ENCODE measurements at places on chromosomes 12 and 14. TPM values are rescaled to one million over a fixed set of nuclear protein-coding genes. Genes with fewer than 3 reads are reported as not detected.

DNA sequence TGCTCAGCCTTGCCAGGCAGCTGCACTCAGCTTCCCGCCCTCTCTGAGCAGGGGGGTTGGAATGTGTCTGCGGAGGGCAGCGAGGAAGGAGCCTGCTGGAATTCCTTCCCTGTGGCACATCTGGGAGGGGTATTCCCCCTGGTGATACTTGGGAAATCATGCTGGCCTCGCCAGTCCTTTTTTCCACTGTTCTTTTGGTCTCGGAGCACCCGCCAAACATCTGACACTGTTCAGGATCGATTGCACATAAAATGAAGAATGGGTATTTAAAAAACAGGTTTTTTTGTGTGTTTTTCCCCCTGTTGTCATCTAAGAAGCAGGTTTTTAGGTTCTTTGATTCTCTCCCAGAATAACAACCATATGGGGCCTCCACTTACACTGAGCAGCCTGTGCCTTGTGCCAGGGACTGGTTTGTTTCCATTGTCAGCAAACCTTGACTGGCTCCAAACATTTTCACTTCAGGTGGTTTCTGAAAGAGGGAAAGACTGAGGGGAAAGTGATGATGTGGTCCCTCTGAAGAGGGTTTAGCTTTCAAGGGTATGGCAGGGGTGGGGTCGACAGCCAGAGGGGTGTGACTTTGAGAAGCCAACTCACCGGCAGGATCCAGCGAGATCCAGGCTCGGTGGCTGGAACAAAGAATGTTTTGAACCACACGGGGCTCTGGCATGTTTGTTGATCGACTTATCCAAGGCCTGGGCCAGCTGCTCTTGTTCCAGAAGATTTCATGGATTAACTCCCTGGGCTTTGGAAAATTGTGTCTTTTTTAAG, 215.1 kb downstream of the CACNA1C start:
- DNase-seq = peak; percentile 65

The NAV3 gene
- 19.6 TPM for polyA plus RNA-seq

GRCh38 chr14:75968456-75968855, 13.3 kb downstream of the TGFB3 start:
- no peak for DNase-seq

GRCh38 chr14:49056021-49056420, 530.2 kb downstream of the RPS29 start:
- no peak for DNase-seq

DNA sequence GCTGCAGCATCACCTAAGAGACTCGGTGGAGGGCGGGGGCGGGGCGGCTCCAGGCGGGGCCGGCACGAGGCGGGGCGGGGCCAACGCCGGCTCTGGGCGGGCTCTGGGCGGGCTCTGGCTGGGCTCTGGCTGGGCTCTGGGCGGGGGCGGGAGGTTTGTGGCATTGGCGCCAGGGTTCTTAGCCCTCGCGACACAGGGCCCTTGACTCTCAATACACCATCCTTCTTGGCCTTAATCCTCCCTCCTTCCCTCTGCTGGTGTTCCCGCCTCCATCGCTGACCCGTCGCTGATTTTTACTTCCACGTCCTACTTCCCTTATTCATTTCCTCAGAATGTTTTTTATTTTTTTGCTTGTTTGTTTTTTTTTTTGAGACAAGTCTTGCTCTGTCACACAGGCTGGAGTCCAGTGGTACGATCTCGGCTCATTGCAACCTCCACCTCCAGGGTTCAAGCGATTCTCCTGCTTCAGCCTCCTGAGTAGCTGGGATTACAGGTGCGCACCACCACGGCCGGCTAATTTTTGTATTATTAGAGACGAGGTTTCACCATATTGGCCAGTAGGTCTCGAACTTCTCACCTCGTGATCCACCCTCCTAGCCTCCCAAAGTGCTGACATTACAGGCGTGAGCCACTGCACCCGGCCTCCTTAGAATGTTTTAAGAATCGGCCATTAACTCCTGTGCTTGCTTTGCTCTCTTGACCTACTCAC, at the start of gene BLTP3B:
Gene BLTP3B (minus strand): TSS at position 24 of the 709 bp plus-strand sequence. CDS start 239 bp downstream, outside the sequence.
- peak; percentile 81 for DNase-seq

- DNase-seq = no peak
Measured at GRCh38 chr12:93667672-93668071, 9.5 kb upstream of the CRADD start.

The SDR9C7 gene
- polyA plus RNA-seq = 0.73 TPM

- no peak for DNase-seq
Measured at GRCh38 chr12:62128175-62128975, 131.8 kb upstream of the USP15 start.

The IL31 gene
- polyA plus RNA-seq = not detected

The FRMD6 gene
- 33.9 TPM for polyA plus RNA-seq

DNA sequence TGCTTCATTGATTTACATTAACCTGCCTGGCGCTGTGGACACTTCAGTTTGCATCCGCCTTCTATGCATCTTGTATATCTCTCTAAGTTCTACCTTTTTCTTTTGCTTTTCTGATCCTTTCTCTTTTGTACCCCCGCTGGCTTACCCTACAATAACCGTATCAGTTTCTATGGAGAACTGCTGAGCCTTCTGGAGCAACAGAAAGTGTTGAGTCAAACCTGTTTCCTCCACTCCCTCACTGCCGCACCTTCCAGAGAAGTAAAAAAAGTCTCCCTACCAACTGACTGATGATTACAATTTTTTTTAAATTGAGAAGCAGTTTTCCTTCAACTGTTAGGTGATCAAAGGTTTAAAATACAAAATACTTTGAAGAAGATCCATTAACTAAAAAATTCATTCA, 17.4 kb downstream of the EXD2 start:
- DNase-seq = no peak

DNA sequence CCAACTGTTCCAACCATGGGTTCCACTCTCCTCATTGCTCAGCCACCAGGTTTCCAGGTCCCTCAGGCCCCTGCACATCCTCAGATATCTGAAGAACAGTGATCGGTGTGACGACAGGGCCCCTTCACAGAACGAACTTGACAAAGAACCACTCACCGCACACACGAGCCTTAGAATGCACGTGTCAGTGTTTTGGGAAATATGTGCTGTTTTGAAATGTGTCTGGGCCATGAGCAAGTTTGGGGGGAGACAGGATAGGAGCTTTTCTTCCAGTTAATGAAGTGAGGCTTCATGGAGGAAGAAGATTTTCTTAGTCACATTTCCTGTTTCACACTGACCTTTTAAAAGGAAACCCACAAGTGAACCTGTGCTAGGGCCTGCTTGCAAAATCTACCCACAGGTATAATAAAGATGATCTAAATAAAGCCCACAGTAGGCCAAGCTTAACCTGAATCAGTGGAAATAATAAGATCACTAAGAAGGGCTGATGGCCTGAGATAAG, 58.6 kb downstream of the ZFP36L1 start:
- no peak for DNase-seq

The OR5AU1 gene
- not detected for polyA plus RNA-seq

GRCh38 chr14:72264716-72265115, 332.5 kb downstream of the RGS6 start:
- DNase-seq = no peak

The CLEC2A gene
- polyA plus RNA-seq = not detected

DNA sequence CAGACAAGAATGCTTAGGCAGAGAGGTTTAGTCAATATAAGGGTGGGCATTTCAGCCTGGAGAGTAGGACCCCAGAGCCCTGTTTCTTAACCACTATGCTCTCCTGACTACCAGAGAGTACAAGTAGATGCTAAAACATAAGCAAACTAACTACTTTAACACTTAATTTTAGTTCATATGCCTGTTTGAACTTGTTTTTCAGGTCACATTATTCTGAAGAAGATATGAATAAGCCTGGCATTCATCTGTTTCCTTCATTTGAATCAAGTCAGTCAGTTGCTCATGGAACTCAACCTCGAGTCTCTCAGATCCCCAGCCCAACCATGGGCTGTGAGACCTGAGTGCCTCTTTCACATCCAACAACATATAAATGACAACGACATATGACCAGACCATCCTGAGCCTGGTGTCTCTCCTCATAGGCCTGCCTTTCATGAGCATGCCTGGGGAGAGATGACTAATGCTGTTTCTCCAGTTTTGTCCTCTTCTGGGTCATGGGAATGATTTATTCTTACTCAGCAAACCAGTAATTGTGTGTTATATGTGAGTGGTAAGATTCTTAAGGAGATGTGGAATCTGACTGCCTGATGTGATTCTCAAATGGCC, 251.1 kb upstream of the BTG1 start:
- no peak for DNase-seq

- DNase-seq = no peak
Measured at GRCh38 chr12:1920971-1921370, 2.5 kb upstream of the CACNA2D4 start.
